Hair follicle dermal papilla cell (primary cell): ENCODE measurements at places on chromosomes 16 and 17. TPM values are rescaled to one million over a fixed set of nuclear protein-coding genes. Genes with fewer than 3 reads are reported as not detected.

Gene CNOT1
- 95.9 and 126 TPM in 2 replicates for total RNA-seq

Gene C1QTNF8
- total RNA-seq: not detected in 2 replicates

Gene DNASE1
- total RNA-seq: 14.6 and 16.6 TPM in 2 replicates

Gene KCNJ18
- total RNA-seq: not detected in 2 replicates

Gene ITGB4
- total RNA-seq: 9.6 and 39.8 TPM in 2 replicates
